ENCODE measurements at places on chromosomes 3 and 15.

- no peak for DNase-seq
Measured at GRCh38 chr15:43214169-43214568, 6.6 kb downstream of the EPB42 start.

- peak; percentile 75 for DNase-seq
Measured at GRCh38 chr15:67548862-67549651, 6.6 kb downstream of the MAP2K5 start.

GRCh38 chr3:62532796-62533195 lies 159.4 kb upstream of the FEZF2 start:
- no peak for DNase-seq

DNA sequence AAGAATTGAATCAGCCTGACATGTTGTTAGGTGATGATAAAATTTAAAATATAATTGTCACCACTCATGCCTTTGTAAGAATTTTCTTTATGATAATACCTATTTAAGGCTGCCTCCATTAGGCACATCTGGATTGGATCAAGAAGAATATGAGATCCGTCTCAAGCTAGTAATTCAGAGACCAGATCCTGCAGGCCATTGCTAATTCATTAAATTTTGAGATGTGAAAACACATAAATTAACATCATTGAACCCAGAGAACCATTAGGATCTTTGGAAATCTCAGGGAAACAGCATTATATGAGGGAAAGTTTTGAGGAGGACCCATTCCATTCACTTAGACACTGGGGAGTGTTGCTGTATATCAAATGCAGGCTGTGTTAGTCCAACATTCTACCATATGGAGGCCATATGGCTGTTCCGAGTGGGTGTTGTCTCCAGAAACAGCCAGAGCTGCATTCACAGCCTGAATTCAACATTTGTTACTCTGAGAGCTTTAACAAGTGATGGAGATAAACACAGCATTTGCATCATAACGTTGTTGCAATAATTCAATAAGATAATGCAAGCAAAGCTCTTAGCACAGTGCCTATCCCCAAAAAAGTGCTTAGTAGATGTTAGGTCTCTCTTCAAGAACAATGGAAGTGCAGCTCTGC lies 67.4 kb downstream of the DTWD1 start:
- DNase-seq = no peak

DNA sequence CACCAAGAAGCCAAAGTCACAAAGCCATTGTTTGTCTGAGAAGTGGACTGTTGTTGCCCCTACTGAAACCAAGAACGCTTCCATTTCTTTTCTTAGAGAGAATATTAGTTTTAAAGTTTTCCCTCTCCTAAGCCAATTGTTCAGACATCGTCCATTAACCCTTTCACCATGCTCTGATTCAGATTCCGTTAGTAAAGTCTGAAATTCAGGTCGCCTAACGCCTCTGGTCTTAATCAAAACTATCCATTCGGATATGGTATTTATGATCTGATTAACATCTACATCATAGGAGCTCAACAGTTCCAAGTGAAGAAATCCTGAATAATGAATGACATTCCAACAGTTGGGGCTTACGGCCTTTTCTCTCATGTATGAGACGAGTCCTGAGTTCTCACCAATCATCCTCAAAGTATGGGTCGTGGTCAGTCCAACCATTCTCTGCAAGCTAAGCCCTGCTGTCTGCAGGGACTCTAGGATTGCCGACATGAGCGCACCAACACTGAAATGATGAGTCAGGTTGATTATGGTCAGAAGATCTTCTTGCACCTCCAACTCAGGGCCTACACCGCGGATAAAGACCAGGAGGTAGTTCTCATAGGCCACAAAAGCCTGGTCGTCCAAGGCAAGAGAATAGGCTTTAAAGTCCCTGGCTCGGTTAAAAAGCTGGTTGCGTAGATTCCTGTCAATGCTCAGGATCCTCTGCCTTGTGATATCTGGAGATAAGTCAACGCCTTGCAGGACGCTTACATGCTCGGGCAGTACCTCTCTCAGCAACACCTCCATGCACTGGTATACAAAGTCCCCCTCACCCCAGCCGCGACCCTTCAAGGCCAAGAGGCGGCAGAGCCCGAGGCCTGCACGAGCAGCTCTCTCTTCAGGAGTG lies 767 bp downstream of the EPM2AIP1 start:
- peak; percentile 17 for DNase-seq

DNA sequence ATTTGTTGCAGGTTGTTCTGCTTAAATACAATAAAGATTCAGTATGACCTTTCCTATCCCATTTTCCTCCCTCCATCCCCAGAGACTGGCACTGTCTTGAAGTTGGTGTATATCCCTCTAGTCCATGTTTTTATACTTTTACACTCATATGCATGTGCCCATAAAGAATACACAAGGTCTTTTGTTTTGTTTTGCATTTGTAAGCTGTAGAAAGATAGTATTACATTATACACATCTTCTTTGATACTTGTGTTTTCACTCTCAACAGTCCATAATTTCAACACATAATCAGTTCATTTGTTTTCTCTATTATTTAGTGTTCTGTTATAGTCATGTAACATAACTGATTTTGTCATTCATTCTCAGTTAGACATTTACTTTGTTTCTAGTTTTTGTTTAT lies 88.7 kb upstream of the AADACL2 start:
- DNase-seq = no peak

- no peak for DNase-seq
Measured at GRCh38 chr3:72855001-72855400, 6.8 kb upstream of the SHQ1 start.

- DNase-seq = no peak
Measured at GRCh38 chr15:78035321-78035751, 42.2 kb downstream of the TBC1D2B start.

DNA sequence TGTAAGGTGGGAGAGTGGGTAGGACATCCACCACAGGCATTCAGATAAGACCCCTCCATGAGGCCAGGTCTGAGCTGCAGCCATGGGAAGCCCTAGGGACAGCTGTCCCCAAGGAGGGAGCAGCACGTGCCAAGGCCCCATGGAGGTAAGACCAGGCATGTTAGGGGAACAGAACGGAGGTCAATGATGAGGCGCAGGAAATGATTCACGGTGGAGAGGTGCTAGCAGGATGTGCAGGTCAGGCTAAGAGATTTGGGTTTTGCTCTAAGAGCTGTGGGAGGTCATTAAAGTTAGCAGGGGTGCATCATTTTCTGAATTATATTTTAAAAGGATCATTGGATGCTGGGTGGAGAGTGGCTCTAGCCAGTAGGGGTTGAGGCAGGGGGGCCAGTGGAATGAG lies 66.4 kb upstream of the SNRPA1 start:
- DNase-seq = no peak

DNA sequence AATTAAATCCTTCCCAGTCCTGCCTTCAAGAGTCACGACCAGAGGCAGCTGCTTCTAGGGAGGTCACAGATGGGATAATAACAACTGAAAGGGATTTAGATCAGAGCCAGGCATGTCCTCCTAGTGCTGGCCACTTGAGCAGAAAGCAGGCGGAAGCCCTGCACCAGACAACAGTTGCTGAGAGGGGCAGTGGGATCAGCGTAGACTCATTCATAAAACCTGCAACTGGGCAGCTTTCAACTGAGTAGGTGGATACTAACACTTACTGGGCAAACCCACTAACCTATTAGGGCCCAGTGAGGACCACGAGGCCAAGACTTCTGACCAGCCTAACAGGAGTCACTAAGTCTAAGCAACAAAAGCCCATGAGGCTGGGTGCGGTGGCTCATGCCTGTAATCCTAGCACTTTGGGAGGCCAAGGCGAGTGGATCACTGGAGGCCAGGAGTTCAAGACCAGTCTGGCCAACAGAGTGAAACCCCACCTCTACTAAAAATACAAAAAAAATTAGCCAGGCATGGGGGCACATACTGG lies 67.0 kb downstream of the DAPK2 start:
- no peak for DNase-seq

DNA sequence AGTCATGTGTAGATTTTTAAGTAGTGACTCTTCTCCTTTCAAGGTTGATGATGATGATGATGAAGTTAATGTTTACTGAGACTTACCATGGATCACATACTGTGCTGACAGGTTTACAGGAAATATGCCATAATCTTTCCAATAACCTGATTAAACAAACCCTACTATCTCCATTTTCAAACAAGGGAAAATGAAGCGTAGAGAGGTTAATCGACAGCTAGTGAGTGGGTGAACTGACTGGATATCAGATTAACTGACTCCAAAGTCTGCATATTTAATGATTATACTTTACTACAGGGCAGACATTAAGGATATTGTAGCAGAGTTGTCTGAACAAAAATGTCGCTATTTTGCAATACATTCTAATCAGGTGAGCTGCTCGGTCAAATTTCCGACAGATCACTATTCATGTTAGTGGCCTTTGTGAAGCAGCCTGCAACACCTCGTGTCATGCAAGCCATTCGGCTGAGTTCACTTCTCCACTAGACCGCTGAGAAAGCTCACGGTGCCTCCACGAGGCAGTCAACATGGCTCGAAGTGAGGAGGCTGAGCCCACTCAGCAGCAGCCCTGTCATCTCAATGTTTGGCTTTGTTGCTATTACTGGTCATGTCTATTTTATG lies 264.2 kb downstream of the NFKBIZ start:
- no peak for DNase-seq

GRCh38 chr15:92606126-92606835 lies 49.3 kb downstream of the FAM174B start:
- no peak for DNase-seq

GRCh38 chr3:177110386-177110785 lies 86.9 kb downstream of the TBL1XR1 start:
- no peak for DNase-seq

- DNase-seq = no peak
Measured at GRCh38 chr3:63661242-63661641, 8.8 kb downstream of the SNTN start.

DNA sequence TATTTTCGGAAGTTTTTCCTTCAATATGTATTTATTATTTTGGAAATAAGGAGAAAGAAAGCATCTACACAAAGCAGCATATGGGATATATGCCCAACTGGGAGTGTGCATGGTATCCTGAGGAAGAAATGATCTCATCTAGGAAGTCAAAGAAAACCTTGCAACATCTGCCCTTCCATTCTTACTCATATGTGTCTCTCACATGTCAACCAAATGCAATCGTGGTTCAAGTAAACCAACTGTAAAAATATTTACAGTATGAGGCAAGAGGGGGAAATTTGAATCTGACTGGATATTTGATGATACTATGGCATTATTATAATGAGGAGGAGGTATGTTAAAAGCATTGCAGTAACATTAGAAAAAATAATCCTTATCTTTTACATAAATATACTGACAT lies 3.2 kb upstream of the SCG3 start:
- DNase-seq = no peak

- DNase-seq = no peak
Measured at GRCh38 chr3:152853196-152853595, 18.3 kb downstream of the P2RY1 start.

DNA sequence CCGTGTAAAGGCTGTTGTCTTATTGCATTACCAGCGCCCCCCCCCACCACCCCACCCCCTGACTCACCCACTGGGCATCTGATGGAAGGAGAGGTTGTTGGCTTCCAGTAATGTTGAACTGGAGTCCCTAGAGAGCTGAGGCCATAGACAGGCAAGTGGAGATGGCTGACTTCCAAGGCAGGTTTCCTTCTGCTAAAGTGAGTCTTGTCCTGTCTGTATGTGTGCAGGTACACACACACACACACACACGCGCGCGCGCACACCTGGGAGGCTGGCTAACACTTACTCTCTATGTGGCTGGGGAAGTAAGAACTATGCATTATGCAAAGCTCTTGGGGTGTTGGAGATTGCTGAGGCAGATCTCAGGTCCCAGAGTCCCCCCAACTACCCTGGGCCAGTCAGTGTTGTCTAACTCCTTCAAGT lies 1.6 kb upstream of the KY start:
- no peak for DNase-seq

GRCh38 chr15:64997745-64998375 lies 8.1 kb upstream of the SPG21 start:
- no peak for DNase-seq

DNA sequence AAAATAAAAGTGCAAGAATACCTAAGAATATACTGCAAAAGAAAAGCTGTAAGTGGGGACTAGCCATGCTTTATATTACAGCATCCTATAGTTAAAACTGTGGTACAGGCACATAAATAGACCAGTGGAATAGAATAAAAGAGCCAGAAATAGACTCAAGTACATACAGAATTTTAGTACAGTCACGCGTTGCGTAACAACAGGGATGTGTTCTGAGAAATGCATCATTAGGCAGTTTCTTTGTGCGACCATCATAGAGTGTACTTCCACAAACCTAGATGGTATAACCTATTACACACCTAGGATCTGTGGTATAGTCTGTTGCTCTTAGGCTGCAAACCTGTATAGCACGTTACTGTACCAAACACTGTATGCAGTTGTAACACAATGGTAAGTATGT lies 61.8 kb downstream of the PCCB start:
- DNase-seq = no peak

DNA sequence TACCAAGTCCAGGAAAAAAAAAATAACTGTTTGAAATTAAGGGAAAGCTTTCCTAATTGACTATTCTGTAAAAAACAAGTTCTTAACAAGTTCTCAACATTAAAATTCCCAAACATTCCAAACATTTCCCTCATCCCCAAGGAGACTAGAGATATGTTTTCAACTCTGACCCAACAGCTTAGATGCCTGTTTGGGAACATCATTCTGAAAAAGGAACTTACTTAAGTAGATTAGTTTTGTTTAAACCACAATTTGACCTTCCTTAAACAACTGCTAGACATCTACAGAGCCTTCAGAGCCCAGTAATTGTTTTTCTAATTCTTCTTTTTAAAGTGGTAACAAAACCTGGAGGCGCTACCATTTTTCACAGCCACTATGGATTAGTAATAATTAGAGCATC lies 12.8 kb downstream of the UBR1 start:
- DNase-seq = no peak

DNA sequence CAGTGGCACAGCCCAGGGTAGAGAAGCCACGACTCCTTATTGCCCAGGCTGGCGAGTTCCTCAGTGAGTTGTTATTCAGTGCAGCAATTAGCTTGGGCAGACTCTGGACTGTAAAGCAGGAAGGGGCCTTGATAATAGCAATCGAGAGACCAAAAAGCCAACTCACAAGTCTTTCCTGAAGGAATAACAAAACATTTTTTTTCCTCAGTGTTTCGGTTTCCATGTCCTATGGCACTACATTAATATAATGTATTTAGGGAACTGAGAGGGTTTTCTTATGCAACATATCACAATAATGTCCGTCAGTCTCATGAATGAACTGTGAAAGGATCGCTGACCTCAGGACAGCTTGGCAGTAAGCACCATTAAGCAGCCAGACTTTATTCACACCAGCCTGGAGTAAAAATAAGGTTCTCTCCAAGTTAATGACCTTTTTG lies 248.9 kb upstream of the TBL1XR1 start:
- DNase-seq = no peak

- no peak for DNase-seq
Measured at GRCh38 chr3:148101061-148101460, 596.6 kb upstream of the AGTR1 start.

All from dorsolateral prefrontal cortex (tissue), 122 donors.